ENCODE measurements at places on chromosomes 7 and 10.

DNA sequence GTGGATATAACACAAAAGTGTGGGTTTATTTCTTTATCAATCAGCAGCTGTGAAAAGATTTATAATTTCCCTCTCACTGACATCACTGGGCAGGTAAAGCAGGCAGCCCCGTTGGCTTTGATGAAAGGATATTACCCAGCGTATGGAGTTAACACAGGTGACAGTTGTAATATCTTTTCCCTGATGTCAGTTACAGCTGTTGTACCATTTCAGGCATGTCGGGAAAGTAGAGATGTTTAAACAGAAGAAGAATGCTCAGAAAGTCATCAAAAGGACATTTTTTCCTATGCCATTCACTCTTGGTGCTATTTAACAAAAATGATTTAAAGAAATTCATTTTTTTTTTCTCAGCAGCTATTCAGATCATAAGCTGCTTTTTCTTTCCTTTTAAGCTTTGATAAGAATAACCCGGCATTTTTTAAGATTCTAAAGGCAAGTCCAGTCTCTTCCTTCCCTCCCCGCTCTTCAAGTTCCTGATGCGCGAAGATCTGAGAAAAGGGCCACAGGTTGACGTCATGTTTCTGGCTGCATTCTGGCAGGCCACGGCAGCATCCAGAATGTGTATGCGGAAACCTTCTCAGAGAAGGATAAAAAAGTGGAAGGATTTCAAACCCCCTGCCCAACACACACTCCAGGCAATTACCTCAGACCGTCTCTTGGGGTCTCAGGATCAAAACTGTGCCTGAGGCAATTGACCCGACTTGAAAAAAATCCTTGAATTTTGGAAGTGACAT, 32.5 kb upstream of the ADAM12 start:
- DNase-seq, result no peak

DNA sequence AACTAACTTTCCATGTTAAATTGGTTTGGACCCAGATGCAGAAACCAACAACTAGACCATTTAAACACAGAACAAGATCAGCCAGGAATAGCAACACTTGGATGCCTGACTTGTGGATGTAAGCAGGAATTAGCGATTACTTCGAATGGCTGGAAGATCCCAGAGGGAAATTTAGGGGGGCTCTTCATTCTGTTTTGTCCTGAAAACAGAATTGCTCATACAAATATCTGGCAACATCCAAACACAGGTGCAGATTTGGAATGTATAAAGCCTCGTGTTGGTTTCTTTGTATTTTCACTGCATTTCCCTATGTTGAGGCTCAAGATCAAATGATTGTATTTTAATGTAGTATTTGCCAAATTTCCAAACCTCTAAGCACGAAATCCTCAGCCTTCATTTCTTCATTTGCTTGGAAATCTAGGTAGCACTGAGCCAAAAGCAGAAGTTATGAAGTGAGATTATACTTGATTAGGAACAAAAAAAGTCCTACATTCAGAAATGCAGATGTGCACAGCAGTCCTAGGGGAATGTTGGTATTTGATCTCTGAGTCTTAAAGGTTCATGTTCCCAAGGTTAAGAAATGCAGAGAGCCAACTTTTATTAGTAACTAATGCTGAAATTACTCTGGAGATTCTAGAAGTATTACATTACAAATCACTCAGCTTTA, 248.7 kb upstream of the TCF7L2 start:
- no peak for DNase-seq

DNA sequence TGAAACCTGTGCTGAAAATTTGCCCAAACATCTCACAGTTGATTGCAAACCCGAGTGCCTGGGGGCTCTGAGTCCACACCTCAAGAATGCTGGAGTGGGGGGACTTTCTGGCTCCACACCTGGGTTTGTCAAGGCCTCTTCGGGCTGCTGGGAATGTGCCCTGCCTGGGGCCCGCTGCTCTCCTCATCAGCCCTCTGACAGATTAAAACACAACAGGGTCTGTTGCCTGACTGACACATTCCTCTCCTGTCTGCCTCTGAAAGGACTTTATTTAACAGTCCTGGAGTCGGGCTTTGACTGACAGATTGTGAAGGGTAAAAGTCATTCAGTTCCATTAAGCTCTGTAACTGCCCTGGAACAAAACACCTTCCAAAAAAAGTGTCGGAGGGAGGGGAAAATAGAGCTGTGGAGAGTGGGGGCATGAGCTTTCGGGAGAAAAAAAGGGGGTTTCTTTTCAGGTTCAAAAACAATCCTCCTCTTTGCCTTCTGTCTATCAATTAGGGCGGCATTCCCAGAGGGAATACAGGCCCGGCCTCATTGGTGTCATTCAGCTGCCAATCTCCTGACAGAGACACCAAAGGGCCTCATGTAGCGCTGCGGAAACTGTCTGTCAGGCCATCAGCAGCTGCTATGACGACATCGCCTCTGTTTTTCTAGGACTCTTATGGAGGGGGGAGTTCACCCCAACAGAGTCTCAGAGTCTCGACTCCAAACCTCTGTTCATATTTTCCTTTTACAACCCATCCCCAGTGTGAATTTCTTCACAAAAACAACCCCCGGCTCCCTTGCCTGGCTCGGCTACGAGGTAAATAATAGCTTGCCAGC, 398.8 kb upstream of the NFE2L3 start:
- DNase-seq, result no peak

- DNase-seq, result no peak
Measured at GRCh38 chr7:55557666-55558188, 14.6 kb downstream of the VOPP1 start.

- DNase-seq, result no peak
Measured at GRCh38 chr7:46485481-46486065, 564.5 kb upstream of the IGFBP3 start.

DNA sequence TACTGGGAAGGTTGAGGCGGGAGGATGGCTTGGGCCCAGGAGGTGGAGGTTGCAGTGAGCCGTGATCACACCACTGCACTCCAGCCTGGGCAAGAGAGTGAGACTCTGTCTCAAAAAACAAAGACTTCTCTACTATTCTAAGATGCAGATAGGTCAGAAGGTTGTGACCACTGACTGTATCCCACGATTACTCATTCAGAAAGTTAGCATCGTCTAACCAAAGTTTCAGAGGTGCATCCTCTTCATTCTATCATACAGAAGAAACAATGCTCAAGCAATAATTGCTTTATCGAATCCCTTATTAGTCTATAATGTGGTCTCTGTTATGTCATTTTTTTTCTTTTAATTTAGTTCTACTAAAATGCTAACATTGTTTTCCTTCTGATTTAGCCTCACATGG, 348.7 kb upstream of the LRGUK start:
- DNase-seq, result no peak

DNA sequence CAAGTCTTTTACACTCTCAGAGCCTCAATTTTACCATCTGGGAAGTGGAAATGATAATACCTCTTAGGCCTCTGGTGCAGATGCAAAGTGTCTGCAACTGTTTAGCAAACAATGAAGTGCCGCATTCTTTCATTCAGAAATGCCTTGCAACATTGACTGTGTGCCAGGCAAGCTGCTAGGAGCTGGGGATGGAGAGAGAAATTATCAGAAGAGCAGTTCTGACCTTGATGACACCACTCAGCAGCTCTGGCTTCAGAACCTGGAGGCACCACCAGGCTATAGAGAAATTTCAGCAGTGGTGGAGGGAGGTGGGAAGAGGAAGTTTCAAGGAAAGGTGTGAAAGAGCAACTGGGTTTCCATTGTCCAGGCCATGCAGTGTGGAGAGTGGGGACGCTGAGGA, 78.1 kb upstream of the HABP2 start:
- DNase-seq, result no peak

- DNase-seq, result no peak
Measured at GRCh38 chr7:8211725-8212096, 50.3 kb downstream of the ICA1 start.

DNA sequence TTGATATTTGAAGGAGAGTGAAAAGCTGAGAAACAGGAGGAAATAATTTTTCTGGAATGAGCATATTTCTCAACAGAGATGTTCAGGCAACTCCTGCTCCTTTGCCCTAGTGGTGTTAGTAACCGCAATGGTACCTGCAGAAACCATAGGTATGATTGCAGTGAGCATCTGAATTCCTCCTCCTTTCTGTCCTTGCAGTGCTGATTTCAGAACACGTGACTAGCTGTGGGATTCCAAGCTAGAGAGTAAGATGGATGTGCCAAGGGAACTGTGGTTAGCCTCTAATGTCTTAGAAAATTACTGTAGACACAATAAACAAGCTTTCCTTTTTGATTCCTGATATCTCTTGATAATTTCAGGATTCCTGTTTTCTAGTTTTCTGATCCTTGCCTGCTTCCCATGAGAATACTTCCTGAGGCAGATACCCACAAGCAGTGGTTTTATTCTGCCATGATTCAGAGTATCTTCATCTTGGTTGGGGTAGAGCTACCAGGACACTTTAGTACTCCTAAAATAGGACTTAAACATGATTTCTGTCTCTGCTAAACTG, 27.5 kb downstream of the LRGUK start:
- DNase-seq, result no peak

GRCh38 chr7:94633687-94634086, 22.2 kb downstream of the SGCE start:
- DNase-seq, result no peak

DNA sequence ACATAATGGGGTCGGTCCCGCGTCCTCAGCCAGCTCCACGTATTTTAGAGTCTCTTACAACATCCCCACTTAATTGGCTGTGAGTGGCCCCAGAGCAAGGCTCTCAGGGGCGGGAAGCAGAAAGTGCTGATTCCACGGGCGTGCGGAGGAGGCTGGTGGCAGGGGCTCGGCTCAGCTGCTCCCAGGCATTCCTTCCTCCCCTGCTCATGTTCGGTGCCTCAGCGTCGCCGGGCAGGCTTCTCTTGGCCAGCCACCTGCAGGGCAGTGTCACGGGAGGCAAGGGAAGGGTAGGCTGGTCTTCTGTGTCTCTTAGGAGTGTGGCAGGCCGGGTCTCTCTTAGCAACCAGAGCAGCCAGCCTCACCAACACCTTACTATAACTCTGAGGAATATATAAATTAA, 33.8 kb downstream of the IL15RA start:
- no peak for DNase-seq

DNA sequence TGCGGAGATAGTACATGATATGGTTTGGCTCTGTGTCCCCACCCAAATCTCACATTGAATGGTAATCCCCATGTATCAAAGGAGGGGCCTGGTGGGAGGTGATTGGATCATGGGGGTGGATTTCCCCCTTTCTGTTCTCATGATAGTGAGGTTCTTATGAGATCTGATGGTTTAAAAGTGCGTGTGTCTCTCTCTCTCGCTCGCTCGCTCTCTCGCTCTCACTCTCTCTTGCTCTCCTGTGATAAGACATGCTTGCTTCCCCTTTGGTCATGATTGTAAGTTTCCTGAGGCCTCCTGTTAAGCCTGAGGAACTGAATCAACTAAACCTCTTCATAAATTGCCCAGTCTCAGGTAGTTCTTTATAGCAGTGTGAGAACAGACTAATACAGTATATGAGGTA, 171.9 kb downstream of the NSUN6 start:
- no peak for DNase-seq

- no peak for DNase-seq
Measured at GRCh38 chr10:109126016-109126415, 797.3 kb downstream of the XPNPEP1 start.

- no peak for DNase-seq
Measured at GRCh38 chr7:1804310-1804709, 134.2 kb downstream of the ELFN1 start.

GRCh38 chr10:112883360-112884178, 66.5 kb upstream of the TCF7L2 start:
- no peak for DNase-seq

DNA sequence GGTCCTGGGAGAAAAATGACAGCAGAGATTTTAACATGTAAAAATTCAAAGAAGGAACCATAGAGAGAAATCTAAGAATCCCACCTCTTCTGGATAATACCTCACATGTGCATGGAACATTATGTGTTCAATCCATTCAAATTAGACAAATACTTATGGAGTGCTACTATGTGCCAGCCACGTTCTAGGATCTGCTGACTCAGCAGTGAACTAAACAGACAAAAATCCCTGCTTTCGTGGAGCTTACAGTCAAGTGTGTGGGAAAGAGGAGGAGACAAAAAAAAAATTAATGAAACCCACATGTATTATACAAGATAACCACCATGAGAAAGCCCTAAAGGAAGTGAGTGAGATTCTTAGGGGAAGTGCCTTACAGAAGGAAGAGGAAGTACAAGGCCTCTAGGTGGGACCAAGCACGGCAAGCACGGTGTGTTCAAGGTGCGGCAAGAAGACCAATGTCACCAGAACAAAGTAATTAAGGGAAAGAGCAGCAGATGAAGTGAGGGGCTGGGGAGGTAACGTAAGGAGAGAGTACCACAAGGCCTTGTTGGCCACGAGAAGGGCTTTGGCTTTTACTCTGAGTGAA, 71.0 kb downstream of the SLC25A13 start:
- no peak for DNase-seq

DNA sequence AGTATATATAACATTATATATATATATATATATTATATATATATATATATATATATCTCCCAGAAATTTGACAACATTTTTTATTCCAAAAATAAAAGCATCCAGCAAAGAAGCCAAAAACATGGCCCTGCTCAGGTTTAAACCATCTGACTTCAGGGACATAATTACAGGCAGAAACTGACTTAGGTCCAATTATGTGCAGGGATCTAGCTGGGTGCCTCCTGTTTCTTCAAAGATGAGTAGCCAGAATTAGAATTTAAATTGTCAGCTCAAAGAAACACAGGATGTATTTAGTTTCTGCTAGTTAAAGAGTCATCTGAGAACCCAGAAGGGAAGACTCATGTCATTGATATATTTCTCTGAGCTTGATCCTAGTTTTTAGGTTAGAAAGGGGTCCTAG, 656.4 kb upstream of the TEX47 start:
- DNase-seq, result no peak

DNA sequence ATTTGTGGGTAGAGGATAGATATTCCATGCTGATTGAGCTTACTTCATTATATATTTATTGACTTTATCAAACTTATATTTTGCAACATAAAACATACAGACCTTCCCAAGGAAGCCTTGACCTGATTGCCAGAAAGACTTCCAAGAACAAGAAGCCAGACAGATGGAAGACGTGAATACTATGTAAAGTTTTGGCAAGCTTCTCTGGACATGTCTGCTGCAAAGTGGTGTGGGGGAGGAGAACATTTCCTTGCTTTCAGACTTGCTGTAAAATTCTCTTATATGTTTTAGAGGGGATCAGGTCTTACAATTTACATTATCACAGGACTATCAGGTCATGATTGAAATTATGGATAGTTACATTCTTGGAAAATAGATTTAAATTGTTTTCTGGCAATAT, 23.4 kb downstream of the GPR158 start:
- no peak for DNase-seq

DNA sequence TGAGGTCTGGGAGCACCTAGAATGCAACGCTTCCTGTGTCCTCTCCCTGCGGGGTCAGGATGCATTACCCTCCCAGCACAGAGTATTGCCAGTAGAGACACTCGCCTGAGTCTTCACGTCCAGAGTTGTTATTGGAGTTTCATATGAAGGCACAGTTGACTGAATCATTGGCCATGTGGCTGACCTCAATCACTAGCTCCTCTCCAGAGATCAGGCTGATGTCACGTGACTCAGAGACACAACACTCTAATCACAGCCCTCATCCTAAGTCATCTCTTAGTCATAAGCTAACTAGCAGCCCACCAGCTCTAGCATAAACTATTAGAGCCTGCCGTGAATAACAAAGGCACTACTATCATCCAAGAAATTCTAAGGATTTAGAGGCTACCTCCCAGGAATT, 107.8 kb downstream of the HECW1 start:
- DNase-seq, result no peak

- no peak for DNase-seq
Measured at GRCh38 chr10:34732926-34733325, 82.2 kb downstream of the PARD3 start.

Data from stimulated activated CD8-positive, alpha-beta memory T cell treated with anti-CD3 and anti-CD28 coated beads, Interleukin-15, amount 100 ng/mL, for 4 hours (primary cell).